ENCODE measurements at places on chromosomes 13 and 19.

DNA sequence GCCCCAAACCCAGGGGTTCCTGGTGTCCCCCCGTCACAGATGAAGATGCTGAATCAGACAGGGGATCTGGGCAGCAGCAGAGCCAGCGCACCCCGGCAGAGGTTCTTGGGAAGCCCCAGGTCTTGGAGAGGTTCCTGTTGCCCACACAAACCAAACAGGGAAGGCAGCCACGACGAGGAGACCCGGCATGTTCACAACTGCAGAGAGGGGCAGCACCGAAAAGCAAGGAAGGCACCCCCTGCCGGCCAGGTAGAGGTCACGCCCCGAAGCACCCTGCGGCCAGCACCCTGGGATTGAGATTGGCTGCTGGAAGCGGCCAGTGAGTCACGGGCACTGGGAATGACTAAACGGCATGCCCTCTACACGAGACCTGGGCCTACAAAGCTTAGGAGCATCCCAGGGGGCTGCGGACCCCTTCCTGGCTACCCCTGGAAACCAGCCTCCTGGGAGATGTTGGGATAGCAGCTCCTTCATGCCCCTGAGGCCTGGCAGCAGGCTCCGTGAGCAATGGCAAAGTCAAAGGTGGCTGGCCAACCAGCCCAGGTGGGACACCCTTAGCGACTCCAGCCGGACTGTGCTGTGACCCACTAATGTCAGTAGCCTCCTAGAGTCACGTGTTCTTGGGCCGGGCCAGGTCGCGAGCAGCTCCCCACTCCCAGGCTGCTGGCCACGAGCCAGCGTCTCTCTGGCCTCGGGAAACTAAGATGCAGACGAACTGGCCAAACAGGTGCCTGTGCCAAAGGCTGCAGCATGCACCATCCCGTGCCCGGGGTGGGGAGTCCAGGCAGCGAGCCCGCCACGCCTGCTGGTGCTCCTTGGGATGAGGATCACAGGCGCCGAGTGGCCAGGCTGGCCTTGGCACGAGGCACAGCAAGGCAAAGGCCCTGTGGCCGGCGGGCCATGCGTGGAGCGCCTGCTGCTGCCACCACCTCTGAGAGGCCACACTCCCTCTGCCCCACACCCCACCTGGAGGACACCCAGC, 43.2 kb downstream of the MLLT1 start:
- DNase-seq: peak; percentile 61

DNA sequence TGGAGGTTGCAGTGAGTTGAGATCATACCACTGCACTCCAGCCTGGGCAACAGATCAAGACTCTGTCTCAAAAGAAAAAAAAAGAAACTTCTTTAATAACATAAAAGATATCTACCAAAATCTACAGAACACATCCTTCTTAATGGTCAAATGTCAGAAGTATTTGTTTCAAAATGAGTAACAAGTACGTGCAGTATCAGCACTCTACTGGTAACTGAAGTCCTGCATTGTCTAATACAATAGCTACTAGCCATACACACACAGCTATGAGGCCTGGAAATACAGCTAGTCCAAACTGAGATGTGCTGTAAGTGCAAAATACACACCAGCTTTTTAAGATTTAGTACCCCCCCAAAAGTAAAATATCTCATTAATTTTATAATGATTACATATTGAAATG, 88.1 kb downstream of the TSC22D1 start:
- no peak for DNase-seq

- no peak for DNase-seq
Observed at GRCh38 chr19:40822161-40822560, 23.2 kb downstream of the EGLN2 start.

GRCh38 chr19:40662925-40663694, 27.3 kb downstream of the NUMBL start:
- peak; percentile 96 for DNase-seq

GRCh38 chr13:105543742-105544141, 991.7 kb downstream of the EFNB2 start:
- DNase-seq: no peak

DNA sequence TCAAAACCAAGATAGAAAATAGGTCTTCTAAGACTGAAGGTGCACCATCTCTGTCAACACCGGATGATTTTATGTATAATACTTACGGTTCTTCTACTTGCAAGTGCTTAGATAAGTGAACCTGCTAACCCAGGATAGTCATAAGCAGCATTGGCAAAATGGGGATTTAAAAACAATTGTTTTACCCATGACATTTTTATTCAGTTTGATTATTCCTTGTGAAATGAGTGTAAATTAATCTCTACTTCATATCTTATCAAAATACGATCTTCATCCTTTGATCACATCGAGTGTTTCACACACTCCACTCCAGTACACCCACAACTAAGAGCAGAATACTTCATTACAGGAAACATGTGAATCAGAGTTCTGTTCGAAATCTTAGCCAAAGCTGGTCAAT, 23.0 kb upstream of the MTRF1 start:
- DNase-seq: no peak

GRCh38 chr19:35095667-35096368, 19.8 kb upstream of the FXYD3 start:
- no peak for DNase-seq

DNA sequence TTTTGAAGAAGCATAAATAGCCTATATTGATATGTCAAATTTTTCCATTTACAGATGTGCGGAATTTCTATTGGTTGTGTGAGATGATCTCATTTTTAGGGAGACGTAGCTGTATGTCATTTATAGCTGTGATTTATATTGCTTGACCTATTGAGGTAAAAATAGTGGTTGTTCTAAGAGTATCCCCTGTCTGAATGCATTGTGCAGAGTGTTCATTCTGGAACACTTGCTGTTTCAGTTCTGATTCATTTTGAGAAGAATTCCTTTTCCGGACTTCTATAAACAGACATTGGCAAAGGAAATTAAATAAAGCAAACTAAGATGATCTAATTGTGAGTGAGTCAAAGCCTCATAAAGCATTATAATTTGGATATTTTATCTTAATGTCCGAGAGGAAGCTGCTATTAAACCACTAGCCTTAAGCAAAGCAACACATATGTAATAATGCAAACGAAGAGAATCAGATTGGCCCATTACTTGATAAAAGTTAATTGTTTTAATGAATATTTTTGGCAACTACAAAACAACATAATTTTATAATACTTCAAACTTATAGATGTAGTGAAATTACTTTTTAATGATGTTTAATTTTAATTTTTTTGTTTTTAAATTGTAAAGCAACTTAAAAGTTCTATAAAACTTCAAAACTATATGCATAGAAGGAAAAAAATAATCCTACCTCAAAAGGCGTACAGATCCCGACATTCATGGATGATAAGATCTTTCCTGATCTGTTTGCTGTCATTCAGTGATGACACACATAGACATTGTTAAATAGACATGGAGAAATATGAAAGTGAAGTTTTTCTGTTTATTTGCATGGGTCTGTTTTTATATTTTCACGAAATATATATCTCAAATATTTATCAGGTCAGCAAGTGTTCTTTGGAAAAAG, 942.6 kb upstream of the SLC10A2 start:
- no peak for DNase-seq

DNA sequence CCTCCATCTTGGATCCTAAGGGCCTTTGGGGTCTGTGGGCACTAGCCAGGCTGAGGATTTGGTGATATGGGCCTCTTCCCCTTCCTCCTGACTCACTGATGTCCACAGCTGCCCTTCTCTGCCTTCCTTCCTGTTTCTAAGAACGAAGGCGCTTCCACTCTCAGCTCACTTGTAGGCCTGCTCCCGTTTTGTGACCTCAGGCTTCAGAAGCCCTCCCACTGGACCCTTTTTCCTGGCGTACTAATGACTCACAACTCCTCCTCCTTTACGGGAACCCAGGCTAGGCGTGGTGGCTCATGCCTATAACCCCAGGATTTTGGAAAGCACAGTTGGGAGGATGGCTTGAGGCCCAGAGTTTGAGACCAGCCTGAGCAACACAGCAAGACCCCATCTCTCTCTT, 55.6 kb downstream of the TMED1 start:
- no peak for DNase-seq

GRCh38 chr19:7866399-7867091, 7.6 kb downstream of the PRR36 start:
- no peak for DNase-seq

DNA sequence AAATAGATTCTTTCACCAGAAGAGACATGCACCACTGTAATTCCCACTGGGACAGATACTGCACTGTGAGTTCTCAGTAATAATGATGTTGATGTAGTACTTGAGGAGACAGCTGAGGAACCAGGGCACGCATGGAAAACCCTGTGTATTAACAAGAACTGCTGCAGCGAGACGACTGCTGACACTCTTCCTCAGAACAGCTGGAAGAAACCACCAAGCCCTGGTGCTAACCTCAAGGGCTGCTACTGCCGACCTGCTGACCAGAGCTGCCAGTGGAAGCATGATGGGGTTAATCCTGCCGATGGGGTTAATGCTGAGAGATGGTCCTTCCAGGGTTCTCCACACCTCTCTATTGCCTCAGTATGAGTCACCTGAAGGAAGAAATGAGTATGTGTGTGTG, 45.6 kb downstream of the EDNRB start:
- DNase-seq: no peak

- peak; percentile 55 for DNase-seq
Observed at GRCh38 chr13:111344471-111345191, 24.2 kb downstream of the TEX29 start.

GRCh38 chr19:55112246-55112776, 5.1 kb downstream of the PPP1R12C start:
- DNase-seq: no peak

GRCh38 chr19:49167857-49168409, 10.3 kb downstream of the TRPM4 start:
- DNase-seq: no peak

DNA sequence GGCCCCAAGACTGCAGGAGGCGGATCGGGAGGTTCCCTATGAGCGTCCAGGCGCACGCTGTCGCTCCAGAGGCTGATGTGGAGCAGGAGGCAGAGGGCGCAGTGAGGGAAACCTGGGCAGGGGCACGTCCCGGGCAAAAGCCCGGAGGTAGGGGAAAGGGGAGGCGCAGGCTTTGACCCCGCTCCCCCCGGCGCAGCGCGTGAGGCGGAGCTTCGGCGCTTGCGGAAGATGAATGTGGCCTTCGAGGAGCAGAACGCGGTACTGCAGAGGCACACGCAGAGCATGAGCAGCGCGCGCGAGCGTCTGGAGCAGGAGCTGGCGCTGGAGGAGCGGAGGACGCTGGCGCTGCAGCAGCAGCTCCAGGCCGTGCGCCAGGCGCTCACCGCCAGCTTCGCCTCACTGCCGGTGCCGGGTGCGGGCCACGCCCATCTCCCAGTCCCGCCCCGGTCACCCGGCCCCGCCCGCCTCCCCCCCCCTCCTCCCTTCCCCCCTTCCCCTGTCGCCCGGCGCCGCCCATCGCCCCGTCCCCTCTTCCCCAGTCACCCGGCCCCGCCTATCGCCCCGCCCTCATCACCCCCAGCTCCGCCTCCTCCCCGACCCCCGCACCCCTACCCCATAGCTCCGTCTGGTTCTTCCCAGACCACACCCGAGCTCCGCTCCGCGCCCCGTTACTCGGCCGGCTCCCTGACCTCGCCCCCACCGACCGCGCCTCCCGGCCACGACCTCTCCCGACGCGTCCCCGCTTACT, 4.1 kb downstream of the HMG20B start:
- DNase-seq: peak; percentile 82

- no peak for DNase-seq
Observed at GRCh38 chr13:23593148-23593547, 22.9 kb downstream of the TNFRSF19 start.

- DNase-seq: no peak
Observed at GRCh38 chr13:95676105-95676761, 706 bp upstream of the DNAJC3 start.

DNA sequence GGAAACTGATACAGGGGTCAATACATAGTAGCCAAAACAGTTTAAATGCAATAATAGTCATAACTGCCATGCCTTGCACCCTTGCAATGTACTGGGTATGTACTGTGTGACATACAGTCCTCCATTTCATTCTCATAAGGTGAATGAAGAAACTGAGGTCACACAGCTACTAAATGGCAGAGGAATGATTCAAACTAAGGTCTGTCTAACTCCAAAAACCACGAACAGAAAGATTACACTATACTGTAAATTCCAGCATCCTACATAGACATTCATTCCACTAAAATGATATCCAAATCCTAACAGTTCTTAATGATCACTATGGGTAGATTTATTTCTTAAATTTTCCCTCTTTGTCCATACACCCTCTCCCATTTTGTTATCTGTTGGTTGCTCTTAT, 238.1 kb upstream of the SERP2 start:
- DNase-seq: no peak

DNA sequence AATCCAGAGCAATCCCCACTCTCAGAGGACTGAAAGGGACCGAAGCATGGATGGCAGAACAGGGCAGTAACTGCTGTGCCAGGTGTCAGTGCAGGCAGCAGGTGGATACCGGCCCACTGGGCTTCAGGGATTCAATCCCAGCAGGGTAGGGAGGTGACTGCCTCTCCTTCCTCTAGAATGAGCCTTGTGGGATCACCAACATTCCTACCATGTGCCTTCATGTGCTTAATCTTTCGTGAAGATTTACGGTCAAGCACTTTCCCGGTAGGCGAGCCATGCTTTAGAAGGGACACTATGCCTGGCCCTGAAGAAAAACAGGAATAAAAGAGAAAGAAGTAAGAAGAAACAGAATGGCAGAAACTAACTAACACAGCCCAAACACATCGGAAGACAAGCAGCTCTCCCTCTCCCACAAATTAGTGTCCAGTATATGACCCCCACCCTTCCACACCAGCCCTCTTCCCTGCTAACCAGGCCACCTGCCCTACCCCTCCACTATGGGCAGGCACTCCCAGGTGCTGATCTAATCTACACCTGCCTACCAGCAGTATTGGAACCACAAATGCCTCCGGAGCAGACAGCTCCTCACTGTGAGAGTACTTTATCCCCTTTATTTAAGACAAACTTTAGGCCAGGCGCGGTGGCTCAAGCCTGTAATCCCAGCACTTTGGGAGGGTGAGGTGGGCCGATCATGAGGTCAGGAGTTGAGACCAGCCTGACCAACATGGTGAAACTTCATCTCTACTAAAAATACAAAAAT, 162.5 kb downstream of the NUFIP1 start:
- no peak for DNase-seq

- DNase-seq: peak; percentile 34
Observed at GRCh38 chr13:31476266-31476665, 263.1 kb upstream of the RXFP2 start.

- DNase-seq: no peak
Observed at GRCh38 chr19:23799321-23799720, 40.6 kb upstream of the ZNF681 start.

DNA sequence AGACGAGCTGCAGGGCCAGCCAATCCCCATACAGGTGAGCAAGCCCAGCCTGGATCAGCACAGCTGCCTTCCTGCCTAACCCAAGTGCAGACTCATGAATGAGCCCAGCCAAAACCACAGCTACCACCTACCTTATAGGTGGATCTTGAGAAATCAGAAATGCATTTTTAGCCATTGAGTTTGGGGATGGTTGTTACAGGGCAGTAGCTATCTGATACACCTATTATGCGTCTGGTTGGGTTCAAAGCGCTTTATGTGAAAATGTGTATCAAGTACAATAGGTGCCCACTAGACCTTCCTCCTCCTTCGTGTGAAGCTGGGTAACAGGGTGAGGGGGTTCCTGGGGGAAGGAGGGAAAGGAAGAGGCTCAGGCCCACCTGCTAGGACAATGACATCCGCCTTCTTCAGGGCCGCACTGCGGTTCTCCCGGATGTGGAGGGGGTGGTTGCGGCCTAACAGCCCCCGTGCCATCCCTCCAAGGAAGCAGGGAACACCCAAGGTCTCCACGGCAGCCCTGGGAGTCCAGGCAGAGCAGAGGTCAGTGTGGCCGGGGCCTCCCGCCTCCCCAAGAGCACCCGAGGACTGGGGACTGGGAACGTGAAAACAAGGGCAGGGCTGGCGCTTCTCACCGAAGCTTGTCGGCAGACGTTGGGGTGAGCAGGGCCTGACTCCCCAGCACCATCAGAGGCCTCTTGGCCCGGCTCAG, 11.7 kb downstream of the SYDE1 start:
- no peak for DNase-seq

- DNase-seq: no peak
Observed at GRCh38 chr13:26412936-26413716, 144.4 kb upstream of the WASF3 start.

Data from left ventricle myocardium superior (tissue), 1 donor.